Left forelimb (tissue), 1 donor: ENCODE measurements at places on chromosomes 3 and 15.

- no peak for DNase-seq
These were observed 56.1 kb upstream of the PIAS1 start for GRCh38 chr15:67997996-67998395.

GRCh38 chr3:62090066-62090465 lies 283.3 kb downstream of the FEZF2 start:
- DNase-seq: no peak

GRCh38 chr3:100496711-100497261 lies 4.4 kb downstream of the TMEM45A start:
- no peak for DNase-seq

- peak; percentile 98 for DNase-seq
These were observed at the start of gene TMF1 for GRCh38 chr3:69051756-69052471. Gene TMF1, minus strand, starts transcription at chr3:69052333. Its CDS starts 247 bp downstream, at chr3:69052086.

GRCh38 chr3:120470870-120471269 lies 20.1 kb upstream of the FSTL1 start:
- DNase-seq: no peak

DNA sequence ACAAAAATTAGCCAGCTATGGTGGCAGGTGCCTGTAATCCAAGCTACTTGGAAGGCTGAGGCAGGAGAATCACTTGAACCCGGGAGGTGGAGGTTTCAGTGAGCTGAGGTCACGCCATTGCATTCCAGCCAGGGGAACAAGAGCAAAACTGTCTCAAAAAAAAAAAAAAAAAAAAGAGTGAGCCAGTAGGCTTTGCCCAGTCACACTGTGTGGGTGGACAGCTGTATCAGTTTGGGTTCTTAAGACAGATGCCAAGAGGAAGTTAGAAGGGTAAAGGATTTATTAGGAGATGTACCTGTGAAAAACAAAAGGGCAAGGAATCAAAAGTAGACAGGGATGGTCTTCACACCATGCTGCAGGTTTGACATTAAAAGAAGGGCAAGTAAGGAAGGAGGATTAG lies 86.1 kb upstream of the CGNL1 start:
- DNase-seq: no peak

DNA sequence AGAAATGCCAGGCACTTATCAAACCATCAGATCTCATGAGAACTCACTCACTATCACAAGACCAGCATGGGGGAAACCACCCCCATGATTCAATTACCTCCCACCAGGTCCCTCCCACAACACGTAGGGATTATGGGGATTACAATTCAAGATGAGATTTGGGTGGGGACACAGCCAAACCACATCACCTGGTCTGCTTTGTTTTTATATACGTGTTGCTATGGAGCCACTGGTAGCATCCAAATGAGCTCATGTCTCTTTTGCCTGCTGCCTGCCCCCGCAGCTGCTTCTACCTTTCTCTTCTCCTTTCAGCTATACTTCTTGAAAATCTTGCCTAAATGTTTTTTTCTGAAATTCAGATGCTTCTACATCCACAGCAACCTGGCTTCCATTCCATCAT lies 26.8 kb upstream of the PCOLCE2 start:
- DNase-seq: no peak

DNA sequence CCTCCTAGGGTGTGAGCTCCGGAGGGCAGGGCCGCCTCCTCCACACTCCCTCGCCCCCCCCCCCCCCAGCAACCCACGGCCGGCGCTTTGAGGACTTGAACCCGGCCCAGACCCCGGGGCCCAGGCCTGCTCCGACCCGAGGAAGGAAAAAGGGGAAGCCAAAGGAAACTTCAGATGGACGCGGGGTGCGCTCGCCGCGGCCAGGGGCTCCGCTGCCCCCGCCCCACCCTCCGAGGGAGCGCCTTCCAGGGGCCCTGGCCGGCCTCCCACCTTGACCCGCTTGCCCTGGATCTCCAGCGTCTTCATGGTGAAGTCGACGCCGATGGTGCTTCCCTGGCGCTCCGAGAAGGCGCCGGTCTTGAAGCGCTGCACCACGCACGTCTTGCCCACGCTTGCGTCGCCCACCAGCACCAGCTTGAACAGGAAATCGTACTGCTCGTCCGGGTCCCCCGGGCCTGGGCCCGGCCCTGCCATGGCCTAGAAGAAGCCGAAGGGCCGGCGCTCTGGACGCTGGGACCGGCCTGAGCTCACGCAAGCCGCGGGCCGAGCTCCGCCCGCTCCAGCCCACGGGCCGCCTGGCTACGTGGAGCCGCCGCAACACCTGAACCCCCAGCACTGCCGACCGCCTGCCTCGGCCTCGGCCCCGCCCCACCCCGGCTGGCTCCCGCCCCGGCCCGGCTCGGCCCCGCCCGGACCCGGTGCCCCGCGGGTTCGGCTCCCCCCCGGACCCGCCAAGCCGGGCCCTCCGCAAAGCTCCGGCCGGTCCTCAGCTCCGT lies 400 bp downstream of the RAB43 start:
- DNase-seq: no peak

DNA sequence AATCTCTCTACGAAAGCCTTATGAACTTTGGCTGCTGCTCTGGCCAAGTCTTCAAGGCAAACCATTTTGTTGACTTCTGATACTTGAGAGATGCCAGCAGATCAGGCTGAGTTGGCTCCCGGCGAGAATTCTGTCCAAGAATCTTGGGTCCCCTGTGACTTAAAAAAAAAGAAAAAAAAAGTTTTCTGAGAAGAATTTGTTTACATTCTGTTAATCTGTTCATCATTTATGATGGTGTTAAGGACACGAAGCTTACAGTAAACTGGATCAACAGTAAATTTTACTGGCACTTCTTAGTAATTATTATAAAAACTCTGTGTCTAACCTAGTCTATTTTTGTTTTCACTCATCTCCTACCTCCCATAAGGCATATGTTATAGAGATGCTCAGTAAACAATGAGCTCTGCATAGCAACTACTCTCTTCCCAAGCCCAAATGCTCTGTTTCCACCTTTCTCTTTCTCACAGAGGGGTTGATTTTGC lies 320.9 kb upstream of the RASGRP1 start:
- DNase-seq: no peak

DNA sequence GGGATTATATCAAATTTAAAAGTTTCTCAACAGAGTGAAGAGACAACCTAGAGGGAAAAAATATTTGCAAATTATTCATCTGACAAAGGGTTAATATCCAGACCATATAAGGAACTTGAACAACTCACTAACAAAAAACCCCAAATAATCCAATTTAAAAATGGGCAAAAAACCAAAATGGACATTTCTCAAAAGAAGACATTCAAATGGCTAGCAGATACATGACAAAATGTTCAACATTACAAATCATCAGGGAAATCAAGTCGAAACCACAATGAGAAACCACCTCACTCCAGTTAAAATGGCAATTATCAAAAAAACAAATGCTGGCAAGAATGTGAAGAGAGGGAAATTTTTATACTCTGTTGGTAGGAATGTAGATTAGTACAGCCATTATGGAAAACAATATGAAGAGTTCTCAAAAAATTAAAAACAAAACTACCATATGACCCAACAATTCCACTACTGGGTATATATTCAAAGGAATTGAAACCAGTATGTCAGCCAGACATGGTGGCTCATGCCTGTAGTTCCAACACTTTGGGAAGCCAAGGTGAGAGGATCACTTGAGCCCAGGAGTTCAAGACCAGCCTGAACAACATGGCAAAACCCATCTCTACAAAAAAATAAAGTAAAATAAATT lies 88.5 kb downstream of the CSNK1G1 start:
- DNase-seq: no peak

DNA sequence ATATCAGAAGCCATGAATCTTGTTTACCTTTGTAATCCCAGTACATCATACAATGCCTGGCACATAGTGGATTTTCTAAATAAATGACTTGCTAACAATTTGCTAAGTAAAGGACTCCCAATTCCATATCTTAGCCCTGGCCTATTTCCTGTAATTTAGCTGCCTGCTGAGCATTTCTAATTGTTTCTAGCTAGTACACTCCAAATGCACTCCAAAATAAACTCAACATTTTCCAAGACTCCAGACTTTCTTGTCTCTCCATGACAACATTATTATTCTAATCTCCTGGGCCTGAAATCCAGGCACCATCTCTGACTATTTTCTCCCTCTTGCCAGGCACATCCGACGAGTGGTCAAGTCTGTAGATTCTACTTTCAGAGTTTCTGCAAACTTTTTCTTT lies 773.5 kb downstream of the SQOR start:
- no peak for DNase-seq

GRCh38 chr15:51382787-51383186 lies 41.3 kb downstream of the GLDN start:
- no peak for DNase-seq

DNA sequence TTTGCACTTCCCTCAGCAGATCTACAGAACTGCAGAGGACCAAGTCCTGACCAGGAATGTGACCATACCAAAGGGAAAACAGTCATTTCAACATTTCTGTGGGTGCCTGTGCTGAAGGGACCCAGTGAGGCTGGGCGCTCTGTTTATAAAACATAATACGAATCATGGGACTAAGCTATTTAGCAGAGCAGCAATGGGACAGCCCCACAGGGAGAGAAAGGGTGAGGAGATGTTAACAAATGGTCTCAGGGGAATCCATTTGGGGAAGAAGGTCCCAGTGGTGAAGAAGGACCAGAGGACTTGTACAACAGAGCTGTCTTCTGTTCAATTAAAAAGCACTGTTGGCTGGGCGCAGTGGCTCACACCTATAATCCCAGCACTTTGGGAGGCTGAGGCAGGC lies 1025.4 kb downstream of the FHIT start:
- no peak for DNase-seq

DNA sequence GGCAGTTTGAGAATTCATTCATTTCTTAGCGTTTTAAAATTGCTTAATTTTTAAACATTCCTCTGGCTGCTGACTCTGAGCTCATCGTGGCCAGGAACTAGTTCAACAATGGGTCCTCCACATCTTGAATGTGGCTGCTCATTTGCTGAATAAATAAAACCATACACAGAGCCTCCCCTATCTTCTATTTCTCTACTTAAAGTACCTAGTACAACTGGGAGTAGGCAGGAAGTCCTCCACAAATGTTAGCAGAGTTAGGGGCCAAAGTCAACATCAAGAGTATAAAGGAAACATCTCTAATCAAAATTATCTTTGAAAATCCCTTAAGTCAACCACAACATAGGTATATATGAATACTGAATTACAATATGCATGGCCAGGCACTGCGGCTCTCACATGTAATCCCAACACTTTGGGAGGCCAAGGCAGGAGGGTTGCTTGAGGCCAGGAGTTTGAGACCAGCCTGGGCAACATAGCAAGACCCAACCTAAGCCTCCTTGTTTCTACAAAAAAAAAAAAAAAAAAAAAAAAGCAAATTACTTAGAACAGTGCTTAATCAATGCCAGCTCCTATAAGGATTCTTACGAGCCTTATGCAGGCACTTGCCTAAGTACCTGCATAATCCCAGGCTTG lies 57.5 kb upstream of the LMOD3 start:
- no peak for DNase-seq

GRCh38 chr3:12729051-12729651 lies 29.9 kb downstream of the TMEM40 start:
- DNase-seq: peak; percentile 68

- DNase-seq: no peak
These were observed 3.0 kb downstream of the LPCAT4 start for GRCh38 chr15:34364041-34364440.

- no peak for DNase-seq
These were observed 71.8 kb downstream of the TM2D3 start for GRCh38 chr15:101580431-101580830.

- DNase-seq: no peak
These were observed 22.0 kb upstream of the ZCWPW2 start for GRCh38 chr3:28326458-28326926.

- DNase-seq: no peak
These were observed 15.9 kb upstream of the USP3 start for GRCh38 chr15:63488398-63488960.

DNA sequence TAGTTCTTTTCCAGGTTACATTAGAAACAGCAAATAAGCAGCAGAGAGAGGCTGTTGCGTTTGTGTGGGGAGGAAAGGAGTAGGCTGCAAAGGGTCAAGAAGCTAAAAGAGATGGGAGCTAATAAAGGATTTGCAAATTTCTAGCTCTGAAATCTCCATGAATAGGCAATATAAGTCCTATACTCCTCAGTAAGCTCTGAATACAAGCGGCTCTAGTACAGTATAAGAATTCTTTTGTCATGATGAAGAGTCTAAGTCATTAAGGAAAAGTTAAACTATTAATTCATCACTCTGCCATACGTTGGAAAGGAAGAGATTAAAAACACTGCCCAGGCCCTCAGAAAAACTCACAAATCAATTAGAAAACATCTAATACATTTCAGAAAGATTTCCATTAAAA lies 59.3 kb downstream of the CEP152 start:
- no peak for DNase-seq

DNA sequence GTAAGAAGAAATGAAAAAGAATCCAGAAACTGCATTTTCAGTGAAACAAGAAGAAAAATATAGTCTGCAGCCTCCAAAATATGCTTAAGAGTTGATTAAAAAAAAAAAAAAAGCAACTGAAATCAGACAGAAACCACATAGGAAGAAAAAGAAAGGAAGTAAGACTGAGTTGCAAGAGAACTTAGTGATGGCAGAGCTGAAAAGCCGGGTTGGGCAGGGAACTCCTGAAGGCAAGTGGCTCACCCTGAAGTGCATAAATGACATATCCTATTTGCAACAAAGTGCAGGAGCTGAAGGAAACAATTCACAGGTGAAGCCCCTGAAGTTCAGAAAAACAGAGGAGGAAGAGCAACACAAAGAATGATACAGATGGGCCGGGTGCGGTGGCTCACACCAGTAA lies 108.8 kb upstream of the SLC25A36 start:
- no peak for DNase-seq

DNA sequence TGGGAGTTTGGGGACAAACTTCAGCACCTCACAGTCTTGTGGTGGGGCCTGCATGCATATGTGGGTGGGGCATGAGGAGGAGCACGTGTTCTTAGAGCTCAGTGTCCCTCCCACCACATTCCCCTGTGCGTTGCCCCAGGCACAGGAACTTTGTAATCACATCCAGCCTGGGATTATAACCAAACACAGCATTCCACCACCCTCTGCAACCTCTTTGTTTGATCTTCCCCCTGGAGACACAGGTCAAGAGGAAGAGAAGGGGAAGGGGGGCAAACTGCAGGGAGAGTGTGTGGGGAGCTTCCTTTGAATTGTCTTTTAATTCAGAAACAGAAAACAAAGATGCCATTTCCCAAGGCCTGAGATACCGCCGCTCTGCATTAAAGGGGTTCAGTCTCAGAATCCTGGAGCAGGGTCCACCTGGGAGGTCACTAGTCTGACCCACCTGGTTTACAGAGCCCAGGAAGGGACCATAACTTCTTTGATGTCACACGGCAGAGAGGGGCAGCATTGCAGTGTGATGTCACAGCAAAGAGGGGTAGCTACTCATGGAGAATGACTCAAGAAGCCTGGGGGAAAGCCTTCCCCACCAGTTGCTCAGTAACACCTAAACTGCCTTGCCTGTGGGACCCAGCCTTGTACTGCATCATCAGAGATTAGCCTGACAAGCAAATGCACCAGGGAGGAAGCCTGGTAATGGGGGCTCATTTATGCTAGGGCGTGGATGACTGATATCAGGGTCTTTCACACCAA lies 106.3 kb upstream of the RNU6-1 start:
- DNase-seq: no peak

- no peak for DNase-seq
These were observed 16.9 kb downstream of the MRPL46 start for GRCh38 chr15:88450125-88450798.

- DNase-seq: no peak
These were observed 167.3 kb downstream of the BCHE start for GRCh38 chr3:165669967-165670366.
